ENCODE measurements at places on chromosomes 13 and 19. TPM values are rescaled to one million over a fixed set of nuclear protein-coding genes. Genes with fewer than 3 reads are reported as not detected.

Gene SLC15A1
- total RNA-seq: not detected

Gene KLK11
- not detected for total RNA-seq

Gene NCR1
- total RNA-seq: not detected

DNA sequence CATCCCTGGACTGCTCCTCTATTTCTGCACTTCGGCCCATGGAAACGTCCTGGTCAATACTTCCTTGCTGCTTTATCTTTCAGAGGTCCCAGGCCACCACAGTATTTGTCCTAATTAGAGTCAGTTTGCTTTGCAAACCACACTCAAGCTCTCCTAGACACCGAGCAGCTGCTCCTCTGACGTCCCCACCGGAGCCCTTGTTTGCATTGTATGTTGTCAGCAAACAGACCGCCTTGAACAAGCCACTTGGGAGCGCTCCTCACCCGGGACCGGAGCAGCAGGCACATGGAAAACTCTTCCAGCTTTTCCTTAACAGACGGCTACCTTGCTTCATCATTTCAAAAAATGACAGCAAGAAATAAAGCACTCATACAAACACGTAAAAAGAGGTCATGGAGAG lies 51.5 kb upstream of the GTF3A start:
- H3K4me1 ChIP-seq: peaks cover 5% of the 10 kb centered on the region
- peaks cover 69% of the 10 kb centered on the region for H3K27me3 ChIP-seq
- DNase-seq: no peak
- no peak overlapping the region for H3K27ac ChIP-seq

GRCh38 chr13:41492432-41493260 lies 35.3 kb downstream of the RGCC start:
- H3K27me3 ChIP-seq: no peaks in the 10 kb centered on the region
- no peaks in the 10 kb centered on the region for H3K36me3 ChIP-seq
- H3K27ac ChIP-seq: no peak overlapping the region
- no peak overlapping the region for H3K4me3 ChIP-seq
- H3K4me1 ChIP-seq: peaks cover 12% of the 10 kb centered on the region
- no peak for DNase-seq

DNA sequence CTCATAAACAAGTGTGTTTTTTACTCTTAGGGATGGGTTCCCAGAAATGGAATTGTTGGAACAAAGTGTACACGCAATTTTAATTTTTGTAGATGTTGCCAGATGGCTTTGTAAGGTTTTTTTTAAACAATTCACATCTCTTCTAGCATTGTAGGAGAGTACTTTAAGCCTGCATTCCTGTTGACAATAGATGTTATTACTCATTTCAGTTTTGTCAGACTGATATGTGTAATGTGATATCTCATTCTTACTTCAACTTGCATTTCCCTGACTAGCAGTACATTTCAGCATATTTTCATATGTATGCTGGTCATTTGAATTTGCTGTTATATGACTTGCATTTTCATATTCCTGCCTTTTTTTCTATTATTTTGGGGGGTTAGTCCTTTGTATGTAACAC lies 186.6 kb upstream of the SLITRK6 start:
- H3K36me3 ChIP-seq: no peaks in the 10 kb centered on the region
- H3K27ac ChIP-seq: no peak overlapping the region
- no peaks in the 10 kb centered on the region for H3K27me3 ChIP-seq
- no peaks in the 10 kb centered on the region for H3K4me1 ChIP-seq

- peaks cover 12% of the 10 kb centered on the region for H3K27me3 ChIP-seq
- H3K4me3 ChIP-seq: no peak overlapping the region
- H3K27ac ChIP-seq: no peak overlapping the region
- H3K4me1 ChIP-seq: peaks cover 34% of the 10 kb centered on the region
- DNase-seq: no peak
- no peaks in the 10 kb centered on the region for H3K36me3 ChIP-seq
Observed at GRCh38 chr13:52892925-52893324, 44.5 kb upstream of the PCDH8 start.

DNA sequence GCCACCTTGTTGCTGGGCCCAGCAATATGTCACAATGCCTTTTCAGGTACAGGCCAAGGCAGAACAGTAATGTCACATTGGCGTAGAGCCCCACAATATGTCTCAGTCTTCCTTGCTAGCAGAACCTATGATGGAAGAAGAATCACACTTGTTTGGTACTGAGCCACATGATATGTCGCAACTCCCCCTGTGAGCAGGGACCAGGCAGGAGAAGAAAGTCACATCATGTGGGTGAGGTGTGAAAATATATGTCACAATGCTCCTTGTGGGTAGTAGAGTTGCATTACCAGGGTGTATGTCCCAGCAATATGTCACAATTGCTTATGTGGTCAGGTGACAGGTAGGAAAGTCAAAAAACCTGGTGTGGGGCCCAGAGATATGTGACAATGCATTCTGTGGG lies 7.1 kb upstream of the ZNF91 start:
- no peak overlapping the region for H3K4me3 ChIP-seq
- no peak overlapping the region for H3K27ac ChIP-seq
- peaks cover 26% of the 10 kb centered on the region for H3K36me3 ChIP-seq
- no peaks in the 10 kb centered on the region for H3K27me3 ChIP-seq
- no peak for DNase-seq

All from neural crest cell (in vitro differentiated cells).